ENCODE measurements at places on chromosomes 5 and 9.

- no peak for DNase-seq
These were observed 111.2 kb downstream of the STRBP start for GRCh38 chr9:123157221-123157620.

GRCh38 chr5:136516637-136517036, 151.3 kb upstream of the TRPC7 start:
- DNase-seq, result no peak

GRCh38 chr9:110033869-110034268, 174.1 kb downstream of the C9orf152 start:
- DNase-seq, result no peak

- no peak for DNase-seq
These were observed 528.7 kb upstream of the ZNF608 start for GRCh38 chr5:125274938-125275724.

GRCh38 chr9:22037954-22038690, 29.0 kb upstream of the CDKN2B start:
- no peak for DNase-seq

DNA sequence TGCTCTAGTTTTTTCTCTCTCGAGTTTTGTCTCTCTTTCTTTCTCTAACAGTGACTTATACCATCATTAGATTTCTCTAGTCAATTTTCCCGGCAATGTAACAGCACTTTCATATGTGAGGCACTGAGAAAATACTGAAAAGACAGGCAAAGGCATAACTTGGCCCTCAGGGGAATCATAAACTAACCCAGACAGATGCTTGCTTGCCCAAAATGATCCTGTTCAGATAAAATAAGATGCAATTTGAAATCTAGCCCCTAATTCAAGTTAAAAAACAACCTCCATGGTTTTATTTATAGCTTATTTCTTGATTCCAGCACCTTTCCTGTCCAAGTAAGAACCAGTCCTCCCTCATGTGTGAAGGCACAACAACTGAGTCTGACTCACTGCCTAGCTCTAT, 294.6 kb downstream of the GAS1 start:
- no peak for DNase-seq

DNA sequence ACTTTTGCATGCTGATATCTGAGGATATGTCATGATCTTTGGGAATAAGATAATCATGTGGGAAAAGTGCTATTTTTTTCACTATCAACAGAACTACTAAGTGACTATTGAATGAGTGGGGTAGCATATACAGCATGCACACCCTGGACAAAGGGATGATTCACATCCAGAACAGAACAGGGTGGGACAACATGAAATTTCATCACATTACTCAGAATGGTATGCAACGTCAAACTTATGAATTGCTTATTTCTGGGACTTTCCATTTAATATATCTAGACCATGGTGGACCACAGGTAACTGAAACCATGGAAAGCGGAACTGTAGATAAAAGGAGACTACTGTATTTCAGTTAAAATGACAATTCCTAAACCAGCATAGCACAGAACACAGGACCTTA, 370.0 kb downstream of the HINT1 start:
- DNase-seq, result no peak

DNA sequence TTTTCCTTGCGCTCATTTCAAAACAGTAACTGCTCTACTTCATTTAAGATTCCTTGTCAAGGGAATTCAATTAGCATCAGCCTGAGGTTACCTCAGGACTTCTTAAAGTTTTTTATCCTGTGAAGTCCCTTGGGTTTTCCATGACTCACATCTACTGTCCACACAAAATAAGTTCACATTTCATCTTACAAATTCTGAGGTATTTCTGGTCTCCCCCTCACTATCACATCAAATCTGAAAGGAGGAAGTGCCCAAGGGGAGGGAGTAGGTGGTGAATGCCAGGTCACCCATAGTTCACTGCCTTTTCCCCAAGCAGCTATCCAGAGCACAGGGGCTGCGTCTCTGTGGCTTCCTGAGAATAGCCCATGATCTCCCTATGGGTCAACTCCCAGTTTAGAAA, 227.1 kb upstream of the NREP start:
- DNase-seq, result no peak

- no peak for DNase-seq
These were observed 1138.2 kb downstream of the TAF11L14 start for GRCh38 chr5:18772475-18772874.

DNA sequence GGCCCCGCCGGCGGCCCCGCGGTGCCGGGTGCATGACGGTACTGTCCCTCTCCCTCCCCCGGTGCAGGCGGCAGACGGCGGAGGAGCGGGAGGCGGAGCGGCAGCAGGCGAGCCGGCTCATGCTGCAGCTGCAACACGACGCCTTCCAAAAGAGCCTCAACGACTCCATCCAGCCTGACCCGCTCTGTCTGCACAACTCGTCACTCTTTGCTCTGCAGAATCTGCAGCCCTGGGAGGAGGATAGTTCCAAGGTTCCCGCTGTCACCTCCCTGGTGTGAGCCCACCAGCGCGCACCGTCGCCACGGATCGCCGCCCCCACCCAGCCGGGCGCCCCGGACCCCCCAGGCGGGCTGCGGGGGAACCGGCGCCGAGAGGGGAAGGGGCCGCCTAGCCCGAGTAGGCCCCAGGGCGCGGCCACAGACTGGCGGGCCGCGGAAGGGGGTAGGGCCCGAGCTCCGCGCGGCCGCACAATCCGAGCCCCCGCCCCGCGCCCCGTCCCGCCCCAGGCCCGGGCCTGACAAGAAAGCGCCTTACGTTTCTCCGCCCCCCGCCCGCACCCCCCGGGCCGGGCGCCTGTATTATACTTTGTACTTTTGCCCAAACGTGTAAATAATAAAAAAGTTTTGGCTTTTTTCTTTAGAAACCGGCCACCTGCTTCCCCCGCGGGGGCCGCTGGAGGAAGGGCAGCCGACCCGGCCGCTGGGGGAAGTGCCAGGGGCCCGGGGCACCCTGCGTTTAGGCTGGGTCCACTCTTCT, 2.5 kb downstream of the TLX3 start:
- DNase-seq, result no peak

DNA sequence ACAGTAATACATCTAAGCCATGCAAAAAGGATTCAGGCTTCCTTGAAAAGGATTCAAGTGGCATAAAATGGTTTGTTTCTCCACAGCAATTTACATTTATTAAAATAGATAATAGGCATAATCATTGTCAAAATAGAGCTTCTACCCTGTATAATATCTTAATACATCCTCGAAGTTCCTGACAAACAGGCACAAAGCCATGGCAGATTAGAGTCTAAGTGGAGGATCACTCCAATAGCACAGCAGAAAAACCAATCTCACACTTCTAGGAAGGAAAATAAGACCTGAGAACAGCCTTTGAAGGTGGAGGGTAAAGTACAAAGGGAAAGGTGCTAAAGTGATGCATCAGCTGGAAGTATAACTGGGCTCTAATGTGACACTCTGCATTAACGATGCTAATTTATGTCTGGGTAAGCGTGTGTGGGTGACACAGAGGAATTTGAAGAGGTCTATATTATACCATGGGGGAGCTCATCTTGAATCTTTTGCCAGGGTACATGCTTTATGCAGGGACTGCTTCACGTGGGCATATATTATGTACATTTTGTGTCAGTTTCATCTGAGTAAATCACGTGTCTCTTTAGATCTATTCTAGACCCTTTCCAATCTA, 28.8 kb downstream of the PPP2R2B start:
- DNase-seq, result no peak

DNA sequence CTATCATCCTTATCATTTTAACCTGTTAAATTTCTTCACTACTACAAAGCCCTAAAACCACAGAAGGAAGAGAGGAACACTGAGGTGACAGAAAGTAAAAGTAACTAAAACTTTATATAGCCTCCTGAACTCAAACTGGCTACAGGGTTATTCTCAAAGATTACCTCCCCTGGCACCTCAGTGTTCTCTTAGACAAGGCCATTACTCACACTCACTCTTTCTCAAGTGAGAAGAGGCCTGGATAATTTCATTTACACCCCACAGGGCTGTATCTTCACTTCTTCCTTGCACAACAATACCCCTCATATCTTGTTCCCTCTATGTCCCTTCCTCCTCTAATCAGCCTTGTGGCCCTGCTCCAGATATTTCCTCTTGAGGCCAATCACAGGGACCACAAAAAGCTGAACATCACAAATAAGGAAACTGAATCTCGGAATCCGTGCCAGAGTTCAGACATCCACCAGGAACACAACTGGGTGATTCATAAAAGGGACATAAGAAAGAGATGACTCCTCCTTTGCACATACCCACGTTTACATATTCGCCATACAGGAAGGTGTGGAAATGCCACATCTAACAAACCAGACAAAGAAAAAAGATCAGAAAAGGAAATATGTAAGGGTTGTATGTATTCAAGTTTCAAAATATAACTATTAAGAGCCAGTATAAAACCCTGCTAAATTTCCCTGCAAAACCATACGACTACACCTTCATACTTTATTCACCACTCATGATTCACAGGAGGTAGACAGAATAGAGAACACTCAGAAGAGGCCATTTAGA, 1.7 kb upstream of the KLHL3 start:
- peak; percentile 9 for DNase-seq

GRCh38 chr5:159422361-159422760, 92.1 kb upstream of the IL12B start:
- no peak for DNase-seq

DNA sequence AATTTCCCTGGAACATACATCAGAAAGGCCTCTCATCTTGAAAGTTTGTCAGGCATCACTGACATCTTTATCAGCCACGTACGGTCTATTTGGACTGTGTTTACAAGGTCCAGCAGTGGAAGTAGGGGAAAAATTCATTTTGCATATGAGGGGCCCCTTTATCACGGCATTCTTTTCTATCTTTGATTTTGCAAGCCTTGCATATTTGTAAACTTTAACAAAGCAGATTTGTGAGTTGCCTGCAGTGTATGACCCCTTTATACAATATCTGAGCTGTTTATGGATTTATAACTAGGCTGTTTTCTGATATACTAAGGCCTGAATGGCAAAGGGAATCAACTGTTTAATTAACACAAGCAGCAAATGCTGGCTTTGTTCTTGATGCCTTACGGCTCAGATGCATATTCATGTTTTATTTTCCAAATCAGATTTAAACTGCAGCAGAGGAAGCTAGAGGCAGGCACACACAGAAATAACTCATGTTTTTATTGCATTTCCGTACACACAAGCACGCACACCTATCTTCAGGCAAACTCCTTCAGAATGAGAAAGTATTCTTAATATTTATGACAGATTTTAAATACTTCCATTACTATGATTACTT, 61.1 kb downstream of the CD180 start:
- no peak for DNase-seq

DNA sequence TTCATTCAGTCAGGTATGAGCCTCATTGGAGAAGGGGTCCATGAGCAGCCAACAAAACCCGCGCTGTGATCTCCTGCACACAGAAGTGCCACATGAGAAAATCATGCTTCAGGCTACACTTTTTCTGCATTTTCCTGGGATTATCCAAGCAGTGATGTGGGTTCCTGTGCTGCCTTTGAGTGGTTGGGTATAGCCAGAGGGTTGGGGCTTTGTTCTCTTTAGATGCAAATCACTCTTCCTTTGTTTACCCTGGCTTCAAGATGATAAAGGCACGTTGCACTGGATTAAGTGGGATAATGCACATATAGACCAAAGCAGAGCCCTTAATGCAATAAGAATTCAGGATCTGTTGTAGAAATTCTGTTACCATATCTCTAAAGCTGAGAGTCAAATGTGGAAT, 18.7 kb downstream of the ECM2 start:
- DNase-seq, result no peak

DNA sequence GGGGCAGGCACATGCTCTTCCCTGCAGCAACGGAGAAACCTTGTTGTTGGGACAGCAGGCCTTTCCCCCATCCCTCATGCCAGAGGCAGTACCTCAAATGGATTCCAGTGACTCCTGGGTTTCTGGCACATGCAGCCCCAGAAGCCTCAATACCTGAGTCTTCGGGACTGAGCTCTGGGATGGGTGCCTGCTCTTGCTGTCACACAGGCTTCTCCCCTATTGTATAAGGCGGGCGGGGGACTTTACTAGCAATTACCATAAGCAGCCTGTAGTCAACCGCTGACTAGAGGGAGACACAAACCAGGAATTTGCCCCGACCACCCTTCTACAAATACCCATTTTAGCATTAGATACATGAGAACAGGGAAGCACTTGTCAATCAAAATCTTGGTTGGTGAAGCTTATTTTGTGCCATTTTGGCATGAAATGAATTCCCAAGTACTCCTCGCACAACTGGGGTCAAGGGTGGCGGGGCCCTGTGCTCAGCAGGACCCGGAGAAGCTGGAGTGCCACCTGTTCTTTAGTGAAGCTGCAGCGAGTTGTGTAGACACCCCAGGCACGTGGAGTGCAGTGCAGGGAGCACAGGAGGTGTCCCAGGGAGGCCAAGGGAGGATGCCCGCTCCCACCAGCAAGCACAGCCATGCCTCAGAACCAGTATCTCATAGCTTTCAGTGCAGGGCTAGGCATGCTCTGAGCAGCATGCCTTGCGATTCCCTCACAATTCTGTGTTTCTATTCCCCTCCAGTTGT, 21.2 kb downstream of the S1PR3 start:
- no peak for DNase-seq

- no peak for DNase-seq
These were observed 82.4 kb downstream of the GADD45G start for GRCh38 chr9:89687188-89687587.

GRCh38 chr5:107950776-107951175, 280.0 kb upstream of the EFNA5 start:
- DNase-seq, result no peak

- DNase-seq, result no peak
These were observed 335.0 kb upstream of the TUSC1 start for GRCh38 chr9:26013199-26013598.

DNA sequence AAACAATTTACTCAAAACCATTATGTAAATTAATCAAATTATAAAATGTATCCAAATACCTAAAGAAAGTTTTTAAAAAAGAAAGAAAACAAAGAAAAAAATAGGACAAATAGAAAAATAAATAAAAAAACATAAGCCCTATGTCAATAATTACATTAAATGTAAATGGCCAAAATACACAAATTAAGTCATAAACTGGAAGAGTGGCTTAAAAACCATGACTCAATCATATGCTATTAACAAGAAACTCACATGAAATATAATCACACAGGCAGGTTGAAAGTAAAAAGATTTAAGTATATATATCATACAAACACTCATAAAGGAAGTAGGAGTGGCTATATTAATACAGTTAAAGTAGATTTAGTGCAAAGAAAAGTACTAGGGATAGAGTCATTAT, 95.3 kb downstream of the PRELID2 start:
- no peak for DNase-seq

GRCh38 chr9:111965566-111966019, 69.0 kb downstream of the UGCG start:
- no peak for DNase-seq

DNA sequence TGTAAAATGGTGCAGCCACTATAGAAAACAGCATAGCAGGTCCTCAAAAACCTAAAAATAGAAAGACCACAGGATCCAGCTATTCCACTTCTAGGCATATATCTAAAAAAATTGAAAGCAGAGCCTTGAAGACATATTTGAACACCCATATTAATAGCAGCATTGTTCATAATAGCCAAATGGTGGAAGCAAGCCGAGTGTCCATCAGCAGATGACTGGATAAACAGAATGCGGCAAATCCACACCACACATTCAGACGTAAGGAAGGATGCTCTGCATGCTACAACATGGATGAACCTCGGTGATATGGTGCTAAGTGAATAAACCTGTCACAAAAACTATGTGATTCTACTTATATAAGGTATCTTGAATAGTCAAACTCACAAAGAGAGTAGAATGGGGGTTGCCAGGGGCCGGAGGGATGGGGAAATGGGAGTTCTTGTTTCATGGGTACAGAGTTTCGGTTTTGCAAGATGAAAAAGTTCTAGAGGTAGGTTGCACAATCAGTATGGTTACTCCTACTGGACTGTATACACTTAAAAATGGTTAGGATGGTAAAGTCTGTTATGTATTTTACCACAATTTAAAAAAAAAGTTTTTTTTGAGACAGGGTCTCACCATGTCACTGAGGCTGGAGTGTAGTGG, 17.1 kb upstream of the HSD17B3 start:
- DNase-seq, result no peak
